CD4-positive, alpha-beta T cell treated with Interleukin-6 at 100 ng/mL for 8 hours (primary cell): ENCODE measurements at places on chromosomes 12 and 14.

GRCh38 chr12:64780531-64781279 lies 21.5 kb upstream of the GNS start:
- no peak for DNase-seq

DNA sequence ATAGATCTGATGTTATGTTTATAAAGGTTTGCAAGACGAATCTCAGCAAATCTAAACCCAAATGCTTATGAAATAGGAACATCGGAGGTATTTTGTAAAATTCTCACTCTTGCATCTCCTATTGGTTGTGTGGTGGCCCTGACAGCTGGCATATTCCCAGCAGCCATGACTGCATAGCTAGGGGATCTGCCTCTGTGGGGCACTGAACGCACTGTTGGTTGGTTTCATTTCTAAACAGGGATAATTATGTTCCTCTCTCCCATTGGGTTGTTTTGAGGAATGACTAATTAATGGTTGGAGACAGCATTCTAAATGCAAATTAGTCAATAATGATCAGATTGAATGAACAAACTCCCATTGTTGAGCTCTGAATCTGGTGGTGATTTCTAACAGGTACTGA lies 2.7 kb upstream of the BEST3 start:
- DNase-seq: no peak

DNA sequence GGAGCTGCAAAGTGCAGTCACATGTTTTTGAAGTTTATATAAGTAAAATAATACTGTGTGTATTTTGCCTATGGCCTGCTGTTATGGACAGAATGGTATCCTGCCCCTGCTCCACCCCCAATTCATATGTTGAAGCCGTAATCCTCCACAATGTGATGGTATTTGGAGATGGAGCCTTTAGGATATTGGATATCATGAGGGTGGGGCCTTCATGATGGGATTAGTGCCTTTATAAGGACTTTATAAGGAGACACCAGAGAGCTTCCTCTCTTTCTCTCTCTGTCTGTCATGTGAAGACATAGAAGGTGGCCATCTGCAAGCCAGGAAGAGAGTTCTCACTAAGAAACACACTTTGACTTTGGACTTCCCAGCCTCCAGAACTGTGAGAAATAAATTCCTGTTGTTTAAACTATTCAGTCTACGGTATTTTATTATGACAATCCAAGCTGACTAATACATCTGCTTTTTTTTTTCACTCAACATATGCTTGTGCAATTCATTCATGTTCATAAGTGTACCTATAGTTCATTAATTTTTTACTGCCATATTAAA lies 3.1 kb upstream of the CHPT1 start:
- no peak for DNase-seq

- no peak for DNase-seq
Observed at GRCh38 chr14:105941226-105942166, 415.1 kb downstream of the TMEM121 start.

GRCh38 chr14:87387806-87388205 lies 605.2 kb downstream of the GALC start:
- no peak for DNase-seq
